NCI-H345 (cell line): ENCODE measurements at places on chromosomes 2 and 18.

- DNase-seq: peak; percentile 67
Observed at GRCh38 chr18:10797896-10798295, 272.1 kb downstream of the NAPG start.

DNA sequence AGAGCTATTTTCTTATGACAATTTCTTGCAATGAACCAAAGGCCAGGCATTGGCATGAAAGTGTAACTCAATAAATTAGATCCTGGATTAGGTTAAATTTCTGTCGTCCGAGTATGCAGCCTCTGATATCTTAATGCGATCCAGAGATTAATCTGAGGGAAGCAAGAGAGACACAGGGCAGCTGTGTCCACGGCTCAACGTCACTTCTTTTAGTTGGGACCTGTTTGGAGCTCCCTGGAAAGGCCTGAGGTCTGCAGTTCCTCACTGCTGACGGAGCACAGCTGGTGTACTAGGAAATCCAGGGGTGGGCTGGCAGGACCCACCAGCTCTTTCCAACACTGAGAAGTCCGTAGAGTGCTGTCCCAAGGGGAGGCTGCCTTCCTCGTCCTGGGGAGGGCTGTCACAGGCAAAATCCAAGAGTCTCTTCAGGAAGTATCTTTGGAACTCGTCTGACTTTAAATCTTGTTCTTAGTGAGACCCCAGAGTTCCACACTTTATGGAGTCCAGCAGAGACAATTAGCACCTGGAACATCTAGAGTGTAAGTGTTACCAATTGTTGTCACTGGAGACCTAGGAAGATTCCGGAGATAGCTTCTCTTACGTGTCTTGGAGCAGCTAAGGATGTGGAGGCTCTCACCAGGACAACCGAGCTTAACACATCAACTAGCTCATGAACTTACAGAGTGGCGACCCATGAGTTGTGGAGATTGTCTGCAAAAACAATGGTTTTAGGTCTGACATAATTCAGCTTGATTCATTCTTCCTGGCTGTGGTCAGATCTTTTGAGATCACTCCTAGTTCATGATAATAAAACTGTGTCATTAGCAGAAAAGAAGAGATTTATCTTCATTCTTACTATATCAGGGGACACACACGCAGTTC lies 173.7 kb downstream of the ACKR3 start:
- DNase-seq: no peak

- DNase-seq: no peak
Observed at GRCh38 chr2:150391779-150392178, 95.7 kb downstream of the RND3 start.

DNA sequence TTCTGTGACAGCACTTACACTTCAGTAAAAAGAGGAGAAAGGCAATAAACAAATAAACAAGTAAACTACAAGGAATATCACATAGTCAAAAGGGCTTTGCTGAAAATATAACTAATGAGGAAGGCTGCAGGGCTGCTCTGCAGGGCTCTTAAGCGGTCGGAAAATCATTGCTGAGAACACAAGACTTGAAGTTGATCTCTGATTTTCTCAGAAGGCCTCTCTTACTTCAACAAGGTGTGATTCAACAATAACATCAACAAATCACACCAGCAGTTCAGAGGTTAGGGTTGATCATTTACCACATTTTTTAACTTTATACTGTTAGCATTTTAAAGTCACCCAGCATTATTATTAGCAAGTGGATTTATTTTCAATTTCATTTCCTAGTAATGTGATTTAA lies 215.6 kb downstream of the ARHGAP15 start:
- DNase-seq: no peak

DNA sequence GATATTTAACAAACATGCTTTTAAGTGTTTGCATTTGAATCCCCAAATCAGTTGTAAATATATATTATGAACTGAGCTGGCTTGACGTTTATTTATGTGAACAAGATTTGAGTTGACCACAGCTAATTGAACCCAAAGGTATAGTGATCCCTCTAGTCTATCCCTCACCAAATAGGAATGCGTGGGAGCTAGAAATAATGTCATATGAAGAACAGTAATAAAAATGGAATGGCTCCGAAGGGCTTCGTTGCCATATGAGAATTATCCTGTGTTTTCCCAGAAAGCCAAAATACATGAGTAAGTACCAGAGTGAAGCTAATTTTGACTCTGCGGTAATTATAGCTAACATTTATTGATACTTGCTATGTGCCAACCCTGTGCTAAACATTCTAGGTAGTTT lies 142.7 kb downstream of the ADCYAP1 start:
- no peak for DNase-seq

DNA sequence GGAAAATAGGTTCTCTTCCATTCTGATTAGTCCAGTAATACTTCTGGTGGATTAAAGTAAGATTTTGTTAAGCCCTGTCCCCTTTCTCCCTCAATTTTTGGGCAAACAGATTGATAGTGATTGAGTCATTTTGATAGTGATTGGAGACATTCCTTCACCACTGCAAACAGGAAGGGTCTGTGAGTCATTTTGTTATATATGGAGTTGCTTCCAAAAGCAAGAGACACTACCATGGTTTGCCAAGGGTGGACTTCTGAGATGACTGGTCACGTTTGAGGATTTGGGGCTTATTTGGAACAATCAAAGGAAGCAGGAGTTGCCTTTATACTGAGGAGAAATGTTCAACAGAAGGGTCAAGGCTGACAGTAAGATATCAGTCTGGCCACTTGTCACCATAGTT lies 249.9 kb downstream of the PARD3B start:
- DNase-seq: no peak

DNA sequence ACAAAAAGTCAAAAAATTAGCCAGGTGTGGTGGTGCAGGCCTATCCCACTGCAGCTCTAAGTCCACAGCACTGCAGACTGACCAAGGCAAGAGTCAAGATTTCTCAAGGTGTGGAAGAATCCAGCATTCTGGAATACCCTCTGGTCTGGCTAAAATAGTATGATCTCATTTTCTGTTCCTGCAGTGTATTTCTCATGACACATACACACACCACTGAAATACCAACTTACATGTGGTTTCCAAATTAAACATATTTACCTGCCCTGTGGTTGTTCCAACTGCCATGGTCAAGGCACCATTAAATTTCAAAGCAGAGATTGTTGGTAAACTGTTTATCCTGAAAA lies 30.9 kb downstream of the NOL10 start:
- DNase-seq: no peak

GRCh38 chr2:24380820-24381219 lies 20.5 kb upstream of the ITSN2 start:
- DNase-seq: no peak

GRCh38 chr2:238420878-238421694 lies 5.6 kb upstream of the ASB1 start:
- DNase-seq: no peak

GRCh38 chr2:204706939-204707338 lies 161.7 kb downstream of the PARD3B start:
- DNase-seq: no peak

- DNase-seq: no peak
Observed at GRCh38 chr18:34729264-34729663, 19.2 kb downstream of the DTNA start.

DNA sequence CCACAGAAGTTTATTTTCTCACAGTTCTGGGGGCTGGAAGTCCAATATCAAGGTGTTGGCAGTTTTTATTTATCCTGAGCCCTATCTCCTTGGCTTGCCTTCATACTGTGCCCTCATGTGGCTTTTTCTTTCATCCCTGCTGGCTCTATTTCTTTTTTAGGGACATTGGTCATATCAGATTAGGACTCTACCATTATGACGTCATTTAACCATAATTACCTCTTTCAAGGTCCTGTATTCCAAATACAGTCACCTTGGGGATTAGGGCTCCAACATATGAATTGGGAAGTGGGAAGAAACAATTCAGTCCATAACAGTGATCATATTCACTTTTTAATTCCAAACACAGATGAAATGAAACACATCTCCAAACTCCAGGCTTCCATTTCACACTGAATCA lies 286.0 kb downstream of the SUCLG1 start:
- no peak for DNase-seq

- DNase-seq: no peak
Observed at GRCh38 chr2:216960671-216961268, 100.9 kb upstream of the TNP1 start.

GRCh38 chr2:105510761-105511528 lies 112.1 kb upstream of the FHL2 start:
- DNase-seq: no peak

GRCh38 chr2:158676696-158677095 lies 118.4 kb upstream of the DAPL1 start:
- no peak for DNase-seq

GRCh38 chr2:235841863-235842262 lies 326.3 kb downstream of the GBX2 start:
- DNase-seq: no peak

DNA sequence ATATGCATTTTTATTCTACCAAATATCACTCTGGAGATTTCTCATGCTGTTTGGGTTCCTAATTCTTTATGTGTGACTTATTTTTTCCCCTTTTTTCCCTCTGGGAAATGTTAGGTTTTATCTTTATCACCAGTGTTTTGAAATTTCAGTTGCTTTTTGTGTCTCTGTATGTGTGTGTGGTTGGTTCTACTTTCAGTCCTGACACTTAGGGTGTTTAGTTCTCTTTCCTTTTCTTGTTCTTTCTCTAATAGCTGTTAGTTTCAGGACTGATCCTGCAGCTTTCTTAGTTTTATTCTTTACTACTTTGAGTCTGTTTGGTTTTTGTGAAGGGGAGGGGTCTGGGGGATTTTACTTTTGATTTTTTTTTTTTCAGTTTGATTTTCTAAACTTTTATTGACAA lies 23.1 kb downstream of the PPM1B start:
- no peak for DNase-seq

GRCh38 chr2:99504844-99505584 lies 15.2 kb upstream of the REV1 start:
- no peak for DNase-seq

DNA sequence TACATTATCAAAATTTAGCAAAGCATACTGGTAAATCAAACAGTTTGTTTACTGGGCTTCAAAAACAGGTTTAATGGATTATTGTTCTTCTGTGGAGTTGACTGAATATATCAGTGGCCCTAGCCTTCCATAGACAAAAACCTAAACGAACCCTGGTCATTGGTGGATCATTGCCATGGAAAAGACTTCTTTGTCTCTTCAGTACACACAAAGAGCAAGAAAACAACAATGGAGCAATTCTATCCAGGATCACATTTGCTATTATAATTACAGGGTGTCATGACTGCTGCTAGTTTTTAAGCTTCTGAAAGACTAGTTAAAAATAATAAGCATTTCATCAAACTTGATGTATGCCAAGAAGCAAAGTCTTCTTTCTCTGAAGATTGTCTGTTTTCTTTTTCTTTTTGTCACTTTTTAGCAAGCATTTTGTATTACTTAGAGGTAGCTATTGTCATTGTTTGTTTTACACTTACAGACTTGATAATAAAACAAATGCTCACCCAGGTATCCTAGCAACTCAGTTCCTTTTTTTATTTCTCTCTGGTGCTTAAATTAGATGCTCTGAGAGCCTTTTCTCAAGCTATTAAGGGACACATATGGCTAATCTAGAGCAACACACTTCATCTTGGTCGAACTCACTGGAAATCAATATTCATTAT lies 1228.7 kb upstream of the DDX18 start:
- DNase-seq: peak; percentile 68

DNA sequence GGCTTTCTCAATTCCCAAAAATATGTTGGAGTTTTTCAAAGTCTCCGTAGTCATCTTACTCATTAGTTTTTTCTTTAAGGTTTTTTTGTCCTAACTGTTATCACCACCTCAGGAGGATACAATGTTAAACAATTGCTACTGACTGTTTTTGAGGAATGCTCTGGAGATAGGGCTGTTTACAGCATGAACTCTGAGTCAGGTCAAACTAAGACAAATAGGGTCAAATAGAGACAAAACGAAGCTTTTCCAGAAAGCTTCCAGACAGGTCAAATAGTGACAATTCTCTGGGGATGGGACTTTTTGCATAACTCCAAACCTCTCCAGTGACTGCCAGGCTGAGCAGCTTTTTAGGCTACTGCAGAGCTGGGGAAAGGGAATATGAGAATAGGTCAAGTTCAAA lies 15.2 kb upstream of the DIPK1C start:
- DNase-seq: no peak

- DNase-seq: peak; percentile 95
Observed at GRCh38 chr2:157839162-157839801, 36.8 kb downstream of the ACVR1 start.

GRCh38 chr18:12007063-12007462 lies 25.8 kb downstream of the IMPA2 start:
- no peak for DNase-seq

GRCh38 chr2:203590496-203590895 lies 55.4 kb upstream of the RAPH1 start:
- DNase-seq: no peak

- no peak for DNase-seq
Observed at GRCh38 chr2:8016688-8017087, 665.2 kb upstream of the ID2 start.

DNA sequence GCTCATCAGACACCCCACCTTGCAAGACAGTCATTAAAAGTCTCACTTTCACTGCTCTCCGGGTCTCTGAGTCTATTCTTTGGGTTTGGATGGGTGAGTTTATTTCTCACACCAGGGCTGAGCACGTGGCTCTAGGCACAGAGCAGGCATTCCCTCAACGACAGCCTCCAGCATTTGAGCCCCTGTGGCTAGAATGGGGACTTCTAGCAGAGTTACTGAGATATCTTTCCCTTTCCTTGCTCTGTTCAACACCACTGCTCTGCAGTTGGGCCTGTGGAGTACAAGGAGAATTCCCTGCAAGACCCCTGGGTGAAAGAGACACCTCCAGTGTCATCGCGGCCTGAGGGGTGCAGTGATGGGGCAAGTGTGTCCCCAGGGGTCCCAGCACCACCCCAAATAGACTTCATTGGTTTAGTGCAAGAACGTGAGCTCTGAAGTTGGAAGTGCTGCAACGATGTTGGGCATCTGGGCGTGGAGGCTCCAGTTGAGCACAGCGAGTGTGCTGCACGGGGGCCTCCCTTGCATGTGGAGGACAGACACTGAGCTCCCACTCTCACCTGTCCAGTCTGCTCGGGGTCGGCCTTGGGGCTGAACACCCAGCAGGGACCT lies 184.1 kb upstream of the HS6ST1 start:
- DNase-seq: no peak

GRCh38 chr2:189959450-189959849 lies 103.1 kb downstream of the MSTN start:
- no peak for DNase-seq

GRCh38 chr2:26630669-26631360 lies 10.4 kb downstream of the CIB4 start:
- no peak for DNase-seq

GRCh38 chr2:68726608-68727367 lies 7.8 kb upstream of the ARHGAP25 start:
- no peak for DNase-seq

- no peak for DNase-seq
Observed at GRCh38 chr2:37692711-37693110, 21.3 kb upstream of the CDC42EP3 start.

GRCh38 chr2:110770959-110771431 lies 38.6 kb downstream of the ACOXL start:
- DNase-seq: peak; percentile 39

GRCh38 chr2:32008805-32009515 lies 1.8 kb downstream of the MEMO1 start:
- peak; percentile 25 for DNase-seq

GRCh38 chr2:30201990-30202389 lies 29.3 kb upstream of the LBH start:
- no peak for DNase-seq

GRCh38 chr18:77054288-77054605 lies 78.3 kb downstream of the MBP start:
- no peak for DNase-seq

- no peak for DNase-seq
Observed at GRCh38 chr2:190634381-190634780, 14.5 kb upstream of the NAB1 start.
